ENCODE measurements at places on chromosomes 2 and 18.

DNA sequence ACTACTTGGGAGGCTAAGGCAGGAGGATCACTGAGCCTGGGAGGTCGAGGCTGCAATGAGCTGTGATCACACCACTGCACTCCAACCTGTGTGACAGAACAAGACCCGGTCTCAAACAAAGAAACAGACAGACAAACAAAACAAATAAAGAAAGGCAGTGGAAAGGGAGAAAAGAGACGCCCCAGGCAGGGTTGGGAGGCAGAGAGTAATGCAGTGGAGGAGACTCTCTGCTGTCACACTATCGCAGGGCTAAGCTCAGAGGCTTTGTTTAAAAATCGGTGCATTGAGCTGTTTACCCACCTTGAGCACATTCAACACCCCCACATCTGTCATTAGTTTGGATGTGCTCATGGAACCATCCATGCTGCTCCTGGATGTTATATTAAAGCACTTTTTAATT is 84.2 kb upstream of the RMP24 start:
- DNase-seq: no peak

GRCh38 chr2:7010391-7011054 is 93.3 kb downstream of the RNF144A start:
- DNase-seq: no peak

GRCh38 chr2:10360850-10361588 is 58.3 kb downstream of the HPCAL1 start:
- no peak for DNase-seq

GRCh38 chr2:96103187-96103601 is 13.2 kb downstream of the ADRA2B start:
- no peak for DNase-seq

DNA sequence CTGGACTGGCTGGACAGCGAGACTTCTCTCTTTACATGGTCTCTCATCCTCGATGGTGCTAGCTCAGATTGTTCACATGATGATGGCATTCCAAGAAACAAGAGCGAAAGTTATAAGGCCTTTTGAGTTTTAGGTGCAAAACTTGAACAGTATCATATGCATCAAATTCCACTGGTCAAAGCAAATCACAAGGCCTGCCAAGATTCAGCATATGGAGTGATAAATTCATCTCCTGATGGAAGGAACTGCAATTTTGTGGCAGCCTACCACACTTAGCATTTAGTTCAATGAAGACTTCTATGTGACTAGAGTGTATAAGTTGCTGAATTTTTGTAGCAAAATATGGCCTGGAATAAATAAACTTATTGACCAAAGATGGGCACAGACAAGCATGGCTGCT is 194.0 kb upstream of the EPC2 start:
- DNase-seq: no peak

DNA sequence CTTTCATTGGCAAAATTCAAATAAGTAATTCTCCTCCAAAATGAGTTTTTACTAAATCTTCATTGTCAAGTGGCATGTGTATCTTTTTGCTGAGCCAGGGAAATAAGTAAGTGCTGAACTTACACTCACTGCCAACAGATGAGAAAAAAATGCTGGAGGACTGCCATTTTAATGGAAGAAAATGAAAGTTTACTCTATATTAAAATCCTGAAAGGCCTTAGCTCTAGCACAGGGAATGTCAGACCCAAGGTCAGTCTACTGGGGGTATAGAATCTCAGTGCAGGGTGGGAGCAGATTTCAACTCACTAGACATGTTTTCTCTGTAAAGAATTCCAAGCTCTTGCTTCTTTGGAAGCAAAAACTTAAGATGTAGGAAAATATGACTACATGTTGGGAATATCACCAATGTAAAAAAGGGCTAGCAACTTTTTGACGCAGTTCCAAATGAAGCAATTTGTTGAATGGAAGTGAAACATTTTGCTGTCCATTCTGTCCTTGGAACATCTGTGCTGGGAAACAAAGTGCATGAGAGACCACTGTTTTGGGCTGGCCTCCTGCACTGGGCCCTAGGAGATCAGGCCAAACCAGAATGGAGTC is 127.0 kb downstream of the ST6GAL2 start:
- DNase-seq: no peak

- DNase-seq: no peak
Observed at GRCh38 chr2:51718881-51719280, 686.9 kb upstream of the NRXN1 start.

DNA sequence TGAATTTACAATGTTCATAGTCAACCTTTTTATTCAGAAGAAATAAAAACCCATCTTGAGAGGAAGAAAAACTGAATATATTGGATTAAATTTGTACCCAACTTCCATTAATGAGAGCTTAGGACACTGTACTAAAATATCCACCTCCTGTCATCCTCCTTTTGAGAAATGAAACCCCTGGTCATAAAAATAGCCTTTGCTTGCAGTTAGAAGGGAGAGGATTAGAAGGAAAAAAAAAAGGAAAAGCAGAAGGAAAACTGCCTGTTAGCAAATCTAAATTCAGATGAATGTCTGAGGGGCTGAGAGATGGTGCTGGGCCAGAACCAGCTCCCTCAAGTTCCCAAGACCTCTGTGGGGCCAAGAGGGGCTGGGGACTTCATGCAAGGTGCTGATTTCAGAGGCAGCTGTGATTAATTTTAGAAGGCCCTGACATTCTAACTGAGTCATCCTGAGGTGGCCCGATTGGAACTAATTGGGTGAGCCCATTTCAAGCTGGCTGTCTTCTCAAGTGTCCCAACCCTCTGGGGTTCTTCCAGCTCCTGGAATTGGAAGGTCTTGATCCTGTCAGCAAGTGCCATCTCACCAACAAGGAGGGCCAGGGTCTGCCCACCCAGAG is 38.4 kb upstream of the BIN1 start:
- DNase-seq: no peak

DNA sequence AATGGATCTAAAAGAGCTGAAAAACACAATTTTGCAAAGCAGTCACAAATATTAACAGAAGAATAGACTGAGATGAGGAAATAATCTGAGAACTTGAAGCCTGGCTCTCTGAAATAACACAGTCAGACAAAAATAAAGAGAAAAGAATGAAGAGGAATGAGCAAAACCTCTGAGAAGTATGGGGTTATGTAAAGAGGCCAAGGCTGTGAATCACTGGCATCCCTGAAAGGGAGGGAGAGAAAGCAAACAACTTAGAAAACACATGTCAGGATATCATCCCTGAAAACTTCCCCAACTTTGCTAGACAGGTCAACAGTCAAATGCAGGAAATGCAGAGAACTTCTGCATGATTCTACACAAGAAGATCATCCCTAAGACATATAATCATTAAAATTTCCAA is 73.5 kb upstream of the LHCGR start:
- no peak for DNase-seq

- DNase-seq: no peak
Observed at GRCh38 chr2:15178946-15179345, 382.2 kb downstream of the NBAS start.

DNA sequence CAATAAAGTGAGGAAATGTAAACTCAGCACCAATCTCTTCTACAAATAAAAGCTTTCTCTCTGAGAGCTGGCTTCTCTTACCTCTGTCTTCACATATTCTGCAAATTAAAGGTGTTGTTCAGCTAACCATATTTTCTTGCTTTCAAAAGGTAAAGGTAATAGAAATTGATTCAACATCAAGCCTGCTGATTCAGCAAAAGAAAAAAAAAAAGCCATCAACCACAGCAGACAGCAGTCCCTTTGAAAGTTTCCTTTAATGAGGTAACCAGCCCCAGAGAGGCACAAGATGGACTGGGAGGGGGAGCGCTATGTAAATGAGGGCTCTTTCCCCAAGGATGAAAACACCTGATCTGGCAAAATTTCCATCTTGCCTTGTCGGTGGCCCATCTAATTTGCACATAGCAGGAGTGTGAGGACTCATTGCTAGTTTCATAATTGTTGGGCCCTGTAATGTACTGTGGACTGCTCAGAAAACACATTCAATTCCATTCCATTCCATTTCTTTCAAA is 154.9 kb upstream of the SOX11 start:
- no peak for DNase-seq

GRCh38 chr2:6140509-6140908 is 448.3 kb downstream of the SOX11 start:
- no peak for DNase-seq

DNA sequence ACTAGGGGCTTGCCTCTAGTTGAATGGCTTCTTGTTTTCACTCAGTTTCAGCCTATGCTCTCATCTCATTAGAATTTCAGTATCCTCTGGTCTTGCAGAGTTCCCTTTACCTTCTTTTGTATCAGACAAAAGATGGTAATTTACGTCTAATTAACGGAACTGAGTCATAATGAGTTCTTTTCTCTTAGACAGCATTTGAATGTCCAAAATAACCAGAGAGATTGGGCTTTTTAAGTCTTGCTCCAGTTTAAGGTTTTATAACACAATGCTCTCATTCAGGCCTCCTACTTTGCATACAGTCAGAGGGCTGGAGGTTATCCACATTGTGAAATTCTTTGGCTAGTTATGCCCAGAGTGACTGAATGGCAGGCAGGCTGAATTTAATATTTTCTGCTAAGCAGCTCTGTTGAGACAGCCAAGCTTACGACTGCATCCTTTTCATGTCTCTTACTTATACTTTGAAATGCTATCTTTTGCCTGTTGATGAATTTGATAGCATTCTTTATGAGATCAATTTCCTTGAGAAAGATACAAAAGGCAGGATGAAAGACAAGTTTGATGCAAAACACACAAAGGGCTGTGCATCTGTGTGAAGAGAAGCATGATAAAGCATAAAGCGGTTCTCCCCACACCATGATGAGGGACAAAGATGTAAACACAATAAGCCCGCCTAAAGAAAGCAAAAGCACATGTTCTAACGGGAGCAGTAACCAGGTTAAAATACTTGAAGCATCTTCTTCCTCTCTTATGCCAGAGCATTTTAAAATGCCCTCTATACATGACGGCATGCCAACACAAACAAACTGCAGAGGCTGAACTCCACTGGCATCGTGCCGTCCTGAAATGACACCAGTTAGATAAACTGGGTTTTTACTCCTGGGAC is 90.0 kb downstream of the CDH2 start:
- no peak for DNase-seq

DNA sequence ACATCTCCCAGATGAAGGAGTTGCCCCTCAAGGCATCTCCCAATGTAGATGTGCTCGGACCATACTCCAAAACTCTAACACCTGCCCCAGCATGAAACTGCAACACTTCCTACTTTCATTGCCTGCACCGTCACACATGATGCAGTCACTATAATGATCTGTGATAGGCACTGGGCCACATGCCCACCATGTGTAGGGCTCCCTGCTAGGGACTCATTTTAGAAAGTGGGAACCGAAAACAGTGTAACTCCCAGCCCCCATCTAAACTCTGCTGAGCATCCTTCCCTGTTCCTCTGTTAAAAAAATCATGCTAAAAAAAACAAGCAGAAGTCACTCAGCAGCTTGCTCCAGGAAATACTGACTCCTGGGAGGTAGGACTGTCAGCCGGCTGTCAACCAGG is 496.1 kb upstream of the RAB6C start:
- DNase-seq: peak; percentile 37

DNA sequence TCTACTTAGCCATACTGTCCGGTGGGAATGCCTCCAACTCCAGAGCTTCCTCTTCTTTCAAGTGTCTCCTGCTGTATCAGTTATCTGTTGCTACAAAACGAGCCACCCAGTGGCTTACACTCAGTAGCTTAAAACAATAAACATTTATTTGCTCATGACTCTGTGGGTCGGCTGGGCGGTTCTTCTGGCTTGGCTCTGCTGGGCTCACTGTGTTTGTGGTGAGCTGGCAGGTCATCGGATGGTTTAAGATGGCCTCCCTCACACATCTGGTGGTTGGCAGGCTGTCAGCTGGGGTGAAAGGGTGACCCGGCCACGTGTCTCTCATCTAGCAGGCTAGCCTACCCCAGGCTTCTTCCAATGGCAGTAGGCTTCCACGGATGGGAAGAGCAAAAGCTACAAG is 122.4 kb upstream of the SLC1A4 start:
- no peak for DNase-seq

- DNase-seq: no peak
Observed at GRCh38 chr2:98747888-98748287, 17.0 kb upstream of the MGAT4A start.

GRCh38 chr2:159976527-159977160 is 85.8 kb downstream of the PLA2R1 start:
- DNase-seq: no peak

GRCh38 chr18:12251311-12251710 is 2.9 kb upstream of the CIDEA start:
- DNase-seq: no peak

- DNase-seq: no peak
Observed at GRCh38 chr2:190512539-190513095, 21.9 kb downstream of the NEMP2 start.

DNA sequence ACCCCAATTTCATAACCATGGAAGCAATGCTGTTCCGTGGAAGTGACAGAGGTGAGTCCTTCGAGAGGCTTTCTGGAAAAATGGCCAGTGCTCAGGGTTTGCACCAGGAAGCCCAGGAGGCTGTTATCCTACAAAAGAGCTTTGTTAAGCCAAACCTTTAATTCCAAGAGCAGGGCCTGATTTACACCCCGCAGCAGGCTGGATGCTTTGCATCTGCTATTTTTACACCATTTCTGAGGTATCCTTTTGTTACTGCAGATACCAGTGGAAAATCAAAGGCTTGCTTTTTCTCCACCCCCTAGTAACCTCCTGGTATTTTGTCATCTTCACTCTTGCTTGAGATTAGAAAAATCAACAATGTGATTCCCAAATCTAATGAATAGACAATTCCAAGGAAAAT is 380.6 kb downstream of the SOX11 start:
- no peak for DNase-seq

GRCh38 chr2:176683618-176684111 is 414.4 kb downstream of the MTX2 start:
- DNase-seq: no peak

GRCh38 chr18:72107647-72108383 is 436.3 kb downstream of the CBLN2 start:
- no peak for DNase-seq

- no peak for DNase-seq
Observed at GRCh38 chr2:144999071-144999875, 479.4 kb upstream of the ZEB2 start.

DNA sequence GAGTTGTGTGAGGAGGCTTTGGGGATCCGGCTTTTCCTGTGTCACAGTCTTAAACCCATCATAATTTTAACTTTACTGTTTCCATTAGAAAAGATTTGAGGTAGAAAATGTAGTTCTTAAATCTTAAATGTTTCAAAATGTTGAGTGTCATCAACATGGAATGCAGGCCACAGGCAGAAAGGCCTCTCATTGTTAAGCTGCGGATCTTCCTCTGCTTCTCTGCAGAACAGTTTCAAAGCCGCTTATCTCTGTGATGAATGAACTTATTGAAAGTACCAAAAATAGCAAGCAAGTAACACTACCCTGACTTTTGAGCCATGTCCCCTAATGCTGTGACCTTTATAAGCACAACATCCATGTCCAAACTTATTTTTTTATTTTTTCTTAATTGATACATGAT is 1645.8 kb downstream of the DPP10 start:
- no peak for DNase-seq

- DNase-seq: no peak
Observed at GRCh38 chr2:109209412-109209811, 80.4 kb downstream of the SH3RF3 start.

GRCh38 chr18:23530195-23530594 is 26.9 kb downstream of the RMC1 start:
- DNase-seq: no peak

- DNase-seq: no peak
Observed at GRCh38 chr2:206274434-206275311, at the start of gene ZDBF2. Gene ZDBF2, plus strand, starts transcription at chr2:206274663. Its CDS starts 7,187 bp downstream, at chr2:206281850.

Data from GM12878 (cell line).